ENCODE measurements at places on chromosomes 1 and 21.

DNA sequence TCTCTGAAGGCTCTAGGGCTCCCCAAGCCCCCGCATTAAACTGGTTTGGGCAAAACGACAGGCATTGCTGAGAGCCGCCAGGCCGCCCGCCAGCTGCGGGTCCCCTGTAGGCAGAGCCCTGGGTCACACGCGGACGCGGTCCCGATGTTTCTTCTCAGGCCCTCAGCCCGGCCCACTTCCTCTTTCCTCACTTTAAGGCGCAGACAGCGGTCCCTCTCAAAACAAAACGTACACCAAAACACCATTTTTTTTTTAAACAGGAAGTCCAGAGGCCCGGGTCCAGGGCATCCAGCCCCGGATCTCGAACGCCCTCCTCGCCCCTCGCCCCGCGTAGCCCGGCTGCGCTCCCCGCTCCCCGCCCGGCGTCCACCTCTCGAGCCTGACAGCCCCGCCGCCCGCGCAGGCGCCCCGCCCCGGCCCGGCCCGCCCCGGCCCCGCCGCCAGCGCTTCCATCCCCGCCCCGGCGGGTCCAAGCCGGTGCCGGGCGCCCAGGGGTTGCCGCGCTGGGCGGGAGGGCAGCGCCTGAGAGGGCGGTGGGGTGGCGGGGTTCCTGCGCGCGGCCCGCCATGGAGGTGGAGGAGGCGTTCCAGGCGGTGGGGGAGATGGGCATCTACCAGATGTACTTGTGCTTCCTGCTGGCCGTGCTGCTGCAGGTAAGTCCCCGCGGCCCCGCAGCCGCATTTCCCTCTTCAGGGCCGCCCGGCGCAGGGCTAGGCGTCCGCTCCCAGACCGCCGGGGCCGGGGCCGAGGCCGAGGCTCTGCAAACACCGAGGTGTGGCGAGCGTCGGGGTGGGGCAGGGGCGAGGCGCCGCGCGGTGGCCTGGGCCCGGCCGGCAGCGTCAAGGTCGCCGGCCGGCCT is at the start of gene SLC22A15:
Gene SLC22A15 (plus strand): TSS at position 452 of the 859 bp plus-strand sequence. CDS start 115 bp downstream, at position 567.
- H3K36me3 ChIP-seq = no peaks in the 10 kb centered on the region
- DNase-seq = no peak

DNA sequence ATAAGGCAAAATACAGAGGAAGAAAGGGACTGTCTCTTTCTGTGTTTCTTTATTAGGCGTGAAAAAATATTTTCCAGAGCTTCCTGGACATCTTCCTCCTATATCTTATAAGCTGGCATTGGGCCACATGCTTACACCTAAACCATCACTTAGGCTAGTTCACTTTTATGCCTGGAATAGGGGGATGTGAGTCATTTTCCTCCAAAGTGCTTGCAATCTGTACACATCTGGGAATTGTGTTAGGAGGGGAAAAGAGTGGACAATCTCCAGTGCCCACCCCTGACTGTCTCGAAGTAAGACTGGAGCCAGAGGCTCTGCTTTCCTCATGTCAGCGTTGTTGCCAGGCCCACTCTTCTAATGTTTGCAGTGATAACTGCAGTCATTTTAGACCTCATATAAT is 29.9 kb downstream of the GIPC2 start:
- H3K36me3 ChIP-seq = no peaks in the 10 kb centered on the region
- H3K27ac ChIP-seq = no peak overlapping the region
- no peak for DNase-seq

- no peaks in the 10 kb centered on the region for H3K36me3 ChIP-seq
- H3K27me3 ChIP-seq = 0 out of 3 replicates have a peak, but pooled peaks cover 4% of the 10 kb centered on the region
- no peak overlapping the region for H3K4me3 ChIP-seq
- H3K27ac ChIP-seq = no peak overlapping the region
Observed at GRCh38 chr1:175887521-175887920, 144.1 kb upstream of the TNR start.

GRCh38 chr1:154493276-154493675 is 8.7 kb upstream of the TDRD10 start:
- no peak for DNase-seq
- H3K27ac ChIP-seq = no peak overlapping the region
- no peaks in the 10 kb centered on the region for H3K36me3 ChIP-seq

GRCh38 chr1:205980237-205980870 is 22.8 kb downstream of the RAB7B start:
- H3K27ac ChIP-seq = no peak overlapping the region
- no peak overlapping the region for H3K4me3 ChIP-seq
- H3K4me1 ChIP-seq = peaks cover 30% of the 10 kb centered on the region
- peaks cover 3% of the 10 kb centered on the region for H3K27me3 ChIP-seq
- no peak for DNase-seq

DNA sequence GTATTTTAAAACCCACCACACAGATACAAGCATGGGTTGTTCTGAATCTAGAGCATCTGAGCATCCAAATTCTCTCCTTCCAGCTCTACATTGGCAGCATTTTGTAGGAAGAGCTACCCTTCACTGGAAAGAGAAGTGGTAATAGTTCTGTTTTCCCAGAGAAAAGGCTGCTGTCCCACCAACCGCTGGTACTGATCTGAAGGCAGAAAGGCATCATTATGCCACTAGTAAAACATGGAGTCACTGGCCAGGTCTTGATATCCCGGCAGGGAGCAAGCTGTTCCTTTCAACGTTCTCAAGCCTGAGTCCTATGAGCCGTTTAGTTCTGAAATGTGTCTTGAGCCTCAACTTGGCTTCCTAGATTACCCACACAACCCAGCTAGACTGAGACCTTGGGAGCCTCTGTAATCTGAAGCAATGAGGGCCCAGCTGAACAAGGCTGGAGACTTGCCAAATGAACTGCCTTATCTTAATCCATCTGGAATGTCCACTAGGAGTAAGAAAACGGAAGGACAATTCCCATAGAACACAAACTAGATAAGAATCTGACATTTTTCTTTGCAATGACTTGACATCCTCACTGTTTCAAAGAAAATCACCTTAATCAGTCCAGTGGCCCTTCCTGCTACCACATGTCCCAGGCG is 116.8 kb downstream of the KCNH1 start:
- no peak overlapping the region for H3K27ac ChIP-seq
- H3K27me3 ChIP-seq = no peaks in the 10 kb centered on the region
- peak; percentile 8 for DNase-seq

DNA sequence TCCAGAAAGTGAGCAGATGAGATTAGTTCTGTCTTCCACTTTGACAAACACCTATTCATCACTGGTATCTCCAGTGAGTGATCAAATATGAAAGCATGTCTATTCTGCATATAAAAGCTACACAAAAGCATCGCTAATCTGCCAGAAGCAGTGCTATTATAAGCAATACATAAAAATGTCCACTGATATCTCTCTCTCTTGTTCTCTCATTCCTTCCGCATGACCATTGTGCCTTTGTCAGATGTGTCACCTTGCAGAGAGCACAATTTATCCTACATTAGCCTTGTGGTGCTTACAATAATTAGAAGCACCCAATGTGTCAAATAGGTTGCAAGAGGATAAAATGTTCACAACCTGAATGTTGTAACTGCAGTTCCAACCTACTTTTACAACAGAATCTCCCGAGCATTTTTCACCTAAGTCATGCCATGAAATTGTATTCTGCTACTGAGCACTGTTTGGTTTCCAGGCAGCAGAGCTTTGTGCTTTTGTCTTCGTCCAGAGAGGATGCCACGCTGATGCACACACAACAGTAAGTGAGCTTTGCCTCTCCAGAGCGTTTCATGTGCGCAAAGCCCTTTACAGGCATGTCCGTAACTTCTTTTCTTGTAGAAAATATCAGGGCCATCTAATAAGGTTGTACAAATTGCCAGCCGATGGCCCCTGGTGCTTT is 198.7 kb upstream of the PLD5 start:
- no peaks in the 10 kb centered on the region for H3K27me3 ChIP-seq
- no peak overlapping the region for H3K27ac ChIP-seq
- no peak for DNase-seq
- no peak overlapping the region for H3K4me3 ChIP-seq

DNA sequence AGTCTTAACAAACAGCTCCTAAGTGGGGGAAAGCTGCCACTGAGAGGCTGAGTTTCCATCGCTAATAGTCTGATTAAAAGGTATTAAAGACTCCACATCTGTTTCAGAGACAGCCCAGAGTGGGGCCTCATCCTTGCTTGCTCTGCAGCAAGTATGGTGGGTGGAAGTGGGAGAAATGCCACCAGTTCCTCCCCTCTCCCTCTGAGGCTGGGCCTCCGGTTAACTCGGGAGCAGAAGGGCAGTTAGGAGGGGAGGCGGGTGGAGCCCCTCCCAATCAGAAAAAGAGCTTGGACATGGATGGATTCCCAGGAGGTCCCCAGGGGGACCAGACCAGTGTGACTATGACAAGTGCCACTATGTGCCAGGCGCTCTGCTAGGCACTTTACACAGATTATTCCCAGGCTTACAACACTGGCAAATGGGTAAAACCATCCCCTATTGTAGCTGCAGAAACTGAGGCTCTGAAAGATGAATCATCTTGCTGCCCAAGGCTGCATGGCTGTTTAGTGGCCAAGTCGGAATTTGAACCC is 11.4 kb upstream of the ASCL5 start:
- no peak overlapping the region for H3K27ac ChIP-seq
- DNase-seq = no peak
- H3K27me3 ChIP-seq = no peaks in the 10 kb centered on the region
- H3K4me3 ChIP-seq = no peak overlapping the region
- H3K4me1 ChIP-seq = no peaks in the 10 kb centered on the region
- H3K36me3 ChIP-seq = peaks cover 79% of the 10 kb centered on the region

DNA sequence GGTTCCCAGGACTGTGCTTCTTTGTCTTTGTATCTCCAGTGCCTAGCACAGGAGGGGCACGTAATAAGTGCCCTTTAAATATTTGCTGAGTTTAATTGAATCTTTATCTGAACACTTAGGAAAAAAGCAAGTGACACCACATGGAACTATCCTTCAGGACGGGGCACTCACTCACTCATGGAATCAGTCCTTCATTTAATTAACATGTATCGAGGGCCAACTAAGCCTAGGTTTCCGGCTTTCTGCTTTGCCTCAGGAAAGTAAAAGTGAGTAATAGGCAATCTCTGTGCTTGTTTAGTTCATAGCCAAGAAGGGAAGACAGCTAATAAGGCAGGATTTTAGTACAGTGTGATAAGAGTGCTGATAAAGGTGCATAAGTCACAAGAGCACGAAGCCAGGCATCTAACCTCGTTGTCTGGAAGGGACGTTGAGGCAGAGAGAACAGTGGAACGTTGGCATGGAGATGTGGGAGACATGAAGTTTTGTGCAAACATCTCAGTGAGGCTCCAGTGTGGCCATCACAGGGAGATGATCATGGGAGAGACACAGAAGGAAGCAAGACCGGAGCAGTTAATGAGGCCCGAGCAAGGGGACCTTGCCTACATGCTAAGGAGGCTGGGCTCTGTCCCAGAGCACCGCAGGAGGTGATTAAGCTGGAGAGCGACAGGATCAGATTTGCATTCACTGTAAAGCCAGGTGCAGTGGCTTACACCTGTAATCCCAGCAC is 54.1 kb upstream of the TRIM67 start:
- H3K4me1 ChIP-seq = no peaks in the 10 kb centered on the region
- no peaks in the 10 kb centered on the region for H3K36me3 ChIP-seq
- no peak for DNase-seq

DNA sequence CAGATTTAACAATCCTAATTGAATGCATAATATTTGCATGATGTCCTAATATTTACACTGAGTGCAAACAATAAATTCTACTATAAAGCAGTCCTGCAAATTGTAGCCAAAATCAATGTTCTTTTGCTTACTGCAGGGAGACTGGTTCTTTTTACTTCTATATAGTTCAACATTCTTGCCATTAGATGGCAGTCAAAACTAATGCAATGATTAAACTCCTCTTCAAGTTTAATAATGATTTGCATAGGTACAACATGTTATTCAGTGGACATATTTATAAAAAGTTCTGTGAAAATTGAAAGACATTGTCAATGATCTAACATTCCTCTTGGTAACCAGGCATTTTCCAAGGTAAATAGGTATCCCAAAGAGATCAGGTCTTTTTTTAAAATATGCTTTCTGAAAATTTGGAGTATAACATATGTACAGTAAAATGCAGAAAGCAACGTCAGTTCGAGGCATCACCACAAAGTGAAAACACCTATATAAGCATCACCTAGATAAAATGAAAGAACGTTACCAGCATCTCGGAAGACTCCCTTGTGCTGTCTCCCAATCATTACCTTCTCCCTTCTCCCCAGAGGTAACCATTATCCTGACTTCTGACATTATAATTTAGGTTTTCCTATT is 9.8 kb upstream of the FNBP1L start:
- H3K36me3 ChIP-seq = no peaks in the 10 kb centered on the region
- no peak overlapping the region for H3K4me3 ChIP-seq
- DNase-seq = peak; percentile 49
- H3K27ac ChIP-seq = no peak overlapping the region
- no peaks in the 10 kb centered on the region for H3K27me3 ChIP-seq

GRCh38 chr21:46437511-46437910 is 21.2 kb upstream of the DIP2A start:
- H3K27ac ChIP-seq = no peak overlapping the region
- no peaks in the 10 kb centered on the region for H3K27me3 ChIP-seq
- no peak overlapping the region for H3K4me3 ChIP-seq
- DNase-seq = no peak
- no peaks in the 10 kb centered on the region for H3K4me1 ChIP-seq
- peaks cover 13% of the 10 kb centered on the region for H3K36me3 ChIP-seq

Measured in HepG2 (cell line).